ENCODE measurements at places on chromosomes 6 and 20.
A peak's percentile ranks its signal among the peaks of the same experiment; 100 is the strongest.

- no peak for DNase-seq
Measured at GRCh38 chr20:51008718-51009117, 14.2 kb downstream of the KCNG1 start.

GRCh38 chr6:5205035-5205507 is 55.7 kb downstream of the LYRM4 start:
- peak; percentile 84 for DNase-seq

- no peak for DNase-seq
Measured at GRCh38 chr6:7901780-7902179, 8.8 kb downstream of the TXNDC5 start.

GRCh38 chr6:69279805-69280204 is 517.0 kb downstream of the LMBRD1 start:
- no peak for DNase-seq

DNA sequence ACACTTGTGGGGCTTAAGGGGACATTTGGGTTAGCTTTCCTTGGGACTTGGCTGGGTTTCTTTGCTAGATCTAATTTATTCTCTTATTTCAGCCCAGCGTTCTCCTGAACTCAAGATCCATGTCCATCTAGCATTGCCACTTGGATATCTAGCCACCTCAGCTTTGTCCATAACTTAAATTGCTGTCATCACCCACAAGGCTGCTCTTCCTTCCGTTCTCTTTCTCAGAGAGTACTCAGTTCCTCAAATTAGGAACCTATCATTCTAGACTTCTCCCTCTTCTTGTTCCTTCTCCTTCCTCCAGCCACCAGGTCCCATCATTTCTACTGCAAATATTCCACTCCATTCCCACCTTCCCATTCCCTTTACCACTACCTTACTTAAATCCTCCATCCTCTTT is 4.3 kb downstream of the SMIM26 start:
- no peak for DNase-seq

DNA sequence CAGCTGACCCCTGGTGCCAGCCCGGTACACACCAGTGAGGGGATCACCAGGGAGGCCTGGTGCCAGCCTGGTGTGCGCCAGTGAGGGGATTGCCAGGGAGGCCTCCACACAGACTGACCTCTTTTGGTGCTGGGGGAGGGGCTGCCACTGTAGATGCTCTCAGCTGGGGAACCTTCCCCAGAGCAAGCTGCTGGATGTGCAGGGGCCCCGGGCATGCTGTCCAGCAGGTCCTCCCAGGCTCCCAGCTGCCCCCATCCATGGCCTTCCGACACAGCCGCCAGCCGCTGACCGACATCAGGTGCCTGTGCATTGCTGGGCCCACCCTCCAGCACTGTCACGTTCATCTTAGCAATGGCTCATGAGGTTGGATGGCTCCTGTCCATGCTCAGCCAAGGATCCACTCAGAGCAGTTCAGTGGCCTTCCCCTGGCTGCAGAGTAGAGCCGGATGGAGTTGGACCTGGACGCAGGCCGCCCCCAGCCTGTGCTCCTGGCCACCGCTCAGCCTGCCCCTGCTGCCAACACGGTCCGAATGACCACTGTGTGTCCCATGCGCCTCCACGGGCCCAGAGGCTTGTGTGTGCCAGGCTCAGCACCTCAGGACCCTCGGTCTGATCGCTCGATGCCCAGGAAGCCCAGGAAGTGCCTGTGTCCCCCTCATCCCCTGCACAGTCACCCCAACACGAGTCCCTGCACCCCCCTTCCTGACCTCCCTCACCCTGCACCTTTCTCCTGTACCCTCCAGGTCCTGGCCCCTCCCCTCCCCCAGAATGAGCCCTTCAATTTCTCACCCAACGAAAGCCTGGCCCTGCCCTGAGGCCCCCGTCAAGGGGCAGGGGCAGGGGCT is 95.7 kb downstream of the YTHDF1 start:
- no peak for DNase-seq

- no peak for DNase-seq
Measured at GRCh38 chr6:29456971-29457370, at the start of the genes OR11A1 and OR2H1. TSS of gene OR11A1 (minus strand) at chr6:29457071. CDS start at chr6:29427641, 29,430 bp downstream. TSS of gene OR2H1 (plus strand) at chr6:29457155. CDS start at chr6:29461770, 4,615 bp downstream.

GRCh38 chr6:132725947-132726607 is 12.2 kb upstream of the VNN1 start:
- no peak for DNase-seq

- DNase-seq = peak; percentile 50
Measured at GRCh38 chr6:33160728-33161344, 31.4 kb downstream of the COL11A2 start.

DNA sequence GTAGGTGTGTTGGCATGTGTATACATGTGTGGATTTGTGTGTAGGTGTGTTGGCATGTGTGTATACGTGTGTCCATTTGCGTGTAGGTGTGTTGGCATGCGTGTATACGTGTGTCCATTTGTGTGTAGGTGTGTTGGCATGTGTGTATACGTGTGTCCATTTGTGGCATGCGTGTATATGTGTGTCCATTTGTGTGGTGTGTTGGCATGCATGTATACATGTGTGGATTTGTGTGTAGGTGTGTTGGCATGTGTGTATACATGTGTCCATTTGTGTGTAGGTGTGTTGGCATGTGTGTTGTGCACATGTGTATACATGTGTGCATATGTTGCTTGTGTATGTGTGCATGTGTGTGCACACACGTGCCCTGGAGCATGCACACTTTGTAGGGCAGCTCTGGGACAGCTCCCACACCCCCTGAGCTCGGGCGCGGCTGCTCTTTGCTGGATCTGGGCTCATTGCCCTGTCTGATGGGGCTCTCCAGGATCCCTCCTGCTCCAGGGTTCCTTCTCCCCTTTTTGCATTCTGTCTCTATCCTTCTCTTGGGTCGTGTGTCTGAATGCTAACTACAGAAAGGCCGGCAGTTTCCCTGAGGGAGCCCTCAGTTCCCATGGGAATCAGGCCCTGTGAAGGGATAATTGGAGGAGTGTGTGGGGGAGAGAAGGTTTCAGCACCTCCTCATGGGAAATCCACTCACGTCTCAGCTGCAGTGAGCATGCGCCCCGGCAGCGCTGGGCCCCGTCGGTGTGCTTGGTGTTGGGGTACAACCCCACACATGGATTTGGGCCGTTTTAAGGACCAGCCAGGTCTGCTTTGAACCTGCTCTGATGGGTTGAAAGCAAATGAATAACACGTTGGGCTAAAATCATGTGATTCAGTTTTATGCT is 102.0 kb downstream of the ERMARD start:
- no peak for DNase-seq

- no peak for DNase-seq
Measured at GRCh38 chr6:41602422-41602743, 35.9 kb upstream of the MDFI start.

DNA sequence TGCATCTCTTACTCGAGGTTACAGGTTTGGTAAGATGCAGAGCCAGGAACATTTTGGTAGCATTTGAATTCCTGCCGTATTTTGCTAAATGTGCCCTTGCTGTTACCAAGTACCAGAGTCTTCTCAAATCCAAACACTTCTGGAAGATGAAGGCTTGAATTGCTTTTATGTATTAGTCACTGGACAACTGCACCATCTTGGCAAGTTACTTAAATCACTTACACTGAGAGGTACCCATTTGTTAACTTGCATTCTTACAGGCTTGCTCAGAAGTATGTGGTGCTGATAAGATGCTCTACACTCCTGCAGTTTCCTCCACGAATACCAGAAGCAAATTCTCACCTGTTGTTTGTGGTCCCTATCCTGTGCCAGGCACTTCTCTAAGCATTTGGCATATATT is 12.7 kb downstream of the IL22RA2 start:
- DNase-seq = no peak

DNA sequence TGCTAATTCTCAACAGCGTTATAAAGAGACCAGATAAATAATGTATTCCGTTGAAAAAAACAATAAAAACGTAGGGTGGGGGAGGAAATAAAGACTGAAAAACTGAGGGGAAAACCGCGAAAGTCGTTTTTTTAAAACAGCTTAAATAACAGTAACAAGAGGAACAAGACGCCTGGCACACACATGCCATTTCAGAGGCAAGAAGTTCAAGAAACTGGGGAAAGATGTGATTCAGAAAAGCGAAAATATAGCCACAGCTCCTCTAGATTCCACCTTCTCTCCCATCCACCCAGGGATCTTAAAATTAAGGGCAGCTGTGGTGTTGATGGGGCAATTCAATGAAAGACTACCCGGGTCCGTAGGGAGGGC is 1.3 kb downstream of the EPB41L2 start:
- peak; percentile 53 for DNase-seq

GRCh38 chr20:10611357-10611756 is 62.4 kb downstream of the JAG1 start:
- DNase-seq = peak; percentile 60

DNA sequence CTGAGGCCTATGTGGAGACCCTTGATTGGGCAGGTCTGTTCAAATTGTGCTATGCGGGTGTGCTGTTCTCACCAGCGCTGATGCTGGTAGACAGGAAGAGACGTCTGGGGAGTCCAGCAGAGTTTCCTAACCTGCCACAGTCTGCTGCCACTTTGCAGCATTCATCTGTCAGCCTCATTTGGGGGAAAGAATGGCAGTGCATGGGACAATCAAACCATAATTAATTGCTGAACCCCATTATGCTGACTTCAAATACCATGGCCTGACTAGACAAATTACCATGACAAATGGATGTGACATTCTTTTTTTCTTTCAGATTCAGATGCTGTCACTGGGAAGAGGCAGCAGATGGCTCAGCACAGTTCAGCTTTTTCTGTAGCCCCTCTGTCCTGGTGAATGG is 171.4 kb upstream of the SYNDIG1 start:
- peak; percentile 47 for DNase-seq
